ENCODE measurements at places on chromosomes 6 and 20. TPM values are rescaled to one million over a fixed set of nuclear protein-coding genes. Genes with fewer than 3 reads are reported as not detected.

- peak; percentile 58 for DNase-seq
These were observed 13.2 kb upstream of the EXOC2 start for GRCh38 chr6:706146-706545.

The TTK gene
- total RNA-seq = 2.2 TPM

DNA sequence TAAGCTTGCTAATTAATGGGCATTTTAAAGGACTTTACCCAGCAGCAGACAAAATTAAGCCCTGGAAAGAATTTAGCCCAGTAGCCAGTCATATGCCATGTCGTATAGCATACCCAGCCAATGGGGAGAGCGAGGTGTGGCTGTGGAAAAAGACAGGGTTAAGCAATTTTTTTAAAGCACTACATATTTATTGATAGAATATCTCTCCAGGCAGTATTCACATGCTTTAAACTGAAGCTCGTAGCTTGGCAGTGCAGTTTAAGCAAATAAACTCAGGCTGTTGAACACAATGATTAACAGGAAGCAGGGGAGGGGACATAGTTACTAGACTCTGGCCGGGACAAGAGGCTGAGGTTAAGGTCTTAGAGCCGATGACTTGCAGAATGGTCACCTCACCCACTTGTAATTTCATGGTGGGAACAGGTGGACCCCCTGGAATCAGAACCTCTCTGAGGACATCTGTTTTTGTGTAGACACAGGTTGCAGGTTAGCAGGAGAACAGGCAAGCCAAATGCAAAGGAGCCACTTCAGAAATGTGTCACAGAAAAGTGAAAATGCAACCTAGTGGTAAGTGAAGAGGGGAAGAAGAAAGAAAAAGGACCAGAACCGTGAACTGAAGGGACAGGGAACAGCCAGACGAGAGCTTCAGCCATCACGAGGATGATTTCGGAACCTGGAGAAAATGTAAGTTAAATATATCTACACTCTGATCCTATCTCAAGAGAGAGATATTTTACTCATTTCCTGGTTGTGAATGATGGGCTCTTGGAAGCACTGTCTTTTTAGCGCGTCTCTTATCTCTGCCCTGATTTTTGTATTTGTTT is 7.2 kb downstream of the GCNT2 start:
- peak; percentile 87 for DNase-seq

- no peak for DNase-seq
These were observed 982.0 kb upstream of the FLRT3 start for GRCh38 chr20:15319439-15319838.

DNA sequence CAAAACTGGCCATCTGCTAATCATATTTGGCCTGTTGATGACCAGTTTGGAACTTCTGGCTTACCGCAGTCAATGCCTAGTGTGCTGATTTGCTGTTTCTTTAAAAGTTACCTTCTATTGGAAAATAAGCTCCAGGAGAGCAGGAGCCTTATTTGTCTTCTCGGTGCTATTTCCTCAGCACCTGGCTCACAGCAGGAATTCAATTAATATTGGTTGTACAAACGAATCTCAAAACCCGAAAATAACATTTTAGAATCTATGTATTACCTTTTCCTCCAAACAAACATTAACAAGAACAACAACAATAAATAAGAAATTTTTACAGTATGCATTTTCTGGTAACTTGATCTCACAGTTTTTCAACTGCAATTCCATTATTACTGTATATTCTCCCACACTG is 1080.7 kb upstream of the MAP3K7 start:
- no peak for DNase-seq

DNA sequence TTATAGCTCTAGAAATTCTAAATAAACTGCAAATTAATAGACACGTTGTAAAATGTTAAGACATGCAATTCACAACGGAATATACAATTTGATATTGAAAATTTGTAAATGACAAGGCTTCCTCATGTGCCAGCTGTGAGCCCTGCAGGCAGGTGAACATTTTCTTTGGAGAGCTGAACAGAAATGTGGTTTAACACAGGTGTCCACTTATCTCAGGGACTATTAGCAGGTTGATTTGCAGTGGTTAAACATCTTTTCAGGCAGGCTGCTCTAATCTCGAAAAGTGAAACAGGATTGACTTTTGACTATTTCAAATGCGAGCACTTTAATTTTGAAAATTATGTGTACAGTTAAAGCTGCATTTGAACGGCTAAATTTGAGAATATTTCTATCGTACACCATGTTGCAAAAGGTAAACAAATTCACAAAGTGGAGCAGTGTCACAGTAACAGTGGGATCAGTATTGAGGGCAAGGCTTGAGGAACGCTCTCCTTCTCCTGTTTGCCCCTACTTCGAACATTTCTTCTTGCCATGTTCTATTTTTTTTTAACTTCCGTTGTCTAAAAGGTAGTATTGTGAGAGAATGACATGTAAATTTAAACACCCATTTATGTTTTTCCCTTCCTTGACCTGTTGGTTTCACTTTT is 210.8 kb downstream of the CDKAL1 start:
- DNase-seq = no peak

GRCh38 chr20:43948455-43948854 is 33.8 kb downstream of the TOX2 start:
- DNase-seq = no peak

- DNase-seq = no peak
These were observed 275.3 kb downstream of the NRN1 start for GRCh38 chr6:5731435-5731834.

GRCh38 chr6:99092461-99092860 is 144.7 kb upstream of the FBXL4 start:
- DNase-seq = no peak

GRCh38 chr6:5524110-5524509 is 262.8 kb downstream of the FARS2 start:
- DNase-seq = no peak

GRCh38 chr6:107813555-107814194 is 10.4 kb downstream of the SCML4 start:
- no peak for DNase-seq

- DNase-seq = no peak
These were observed 910.9 kb upstream of the MAP3K7 start for GRCh38 chr6:91497770-91498169.
